ENCODE measurements at places on chromosomes 5 and 9.

DNA sequence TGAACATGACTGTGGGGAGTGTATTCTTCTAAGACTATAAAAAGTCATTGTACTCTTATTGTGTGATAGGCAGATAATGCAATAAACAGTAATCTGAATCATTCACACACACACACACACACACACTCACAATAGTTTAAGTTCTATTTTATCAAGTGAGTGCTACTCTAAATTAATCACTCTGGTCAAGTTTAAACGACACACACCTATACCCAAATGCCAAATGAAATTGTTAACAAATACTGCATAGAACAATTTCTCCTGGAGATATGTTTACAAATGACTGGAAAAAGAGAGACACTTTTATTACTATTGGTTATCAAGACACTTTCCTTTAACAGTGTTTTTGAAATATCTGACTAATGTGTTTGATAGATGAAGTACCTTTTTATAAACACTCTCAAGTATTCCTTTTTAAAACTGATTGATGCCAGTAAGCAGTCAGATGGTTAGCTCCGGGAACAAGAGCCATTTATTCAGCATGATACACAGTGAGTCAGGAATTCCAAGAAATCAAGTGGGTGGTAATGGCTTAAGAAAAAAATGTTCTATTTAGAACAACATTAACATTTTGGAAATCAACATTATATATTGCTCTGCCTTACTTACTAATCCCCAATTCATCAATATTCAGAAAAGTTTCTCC, 521.6 kb upstream of the ST8SIA4 start:
- DNase-seq: no peak

DNA sequence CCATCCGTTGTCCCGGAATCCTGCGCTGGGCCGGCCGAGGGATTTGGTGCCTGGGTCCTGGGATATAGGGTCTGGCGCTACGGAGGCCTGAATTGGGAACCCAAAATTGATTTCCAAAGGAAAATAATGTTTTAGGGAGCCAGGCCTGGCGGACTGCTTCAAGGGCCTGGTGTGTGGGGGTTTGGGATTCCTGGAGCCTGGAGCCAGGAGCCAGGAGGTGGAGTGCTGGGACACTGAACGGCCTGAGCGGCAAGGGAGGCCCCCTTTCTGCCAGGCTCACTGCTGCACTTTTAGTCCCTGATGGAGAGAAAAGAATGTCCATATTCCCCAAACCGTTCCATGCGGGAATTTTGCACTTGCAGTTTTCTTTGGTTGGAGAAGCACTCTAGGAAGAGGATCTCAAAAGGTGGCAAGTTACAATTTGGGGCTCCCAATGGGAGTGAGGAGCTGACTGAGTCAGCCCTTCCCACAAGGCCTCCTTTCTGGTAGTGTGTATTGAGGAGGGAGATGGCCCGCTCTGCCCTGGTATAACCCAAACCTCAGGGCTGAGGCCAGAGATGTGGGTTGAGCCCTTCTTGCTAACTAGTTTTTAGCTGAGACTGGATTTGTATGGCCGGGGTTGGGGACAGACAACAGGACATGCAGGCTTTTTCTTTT, 2.2 kb downstream of the LMX1B start:
- no peak for DNase-seq

- DNase-seq: no peak
Observed at GRCh38 chr9:129570450-129571297, 50.2 kb downstream of the C9orf50 start.

- DNase-seq: no peak
Observed at GRCh38 chr5:14998491-14998890, 126.9 kb upstream of the ANKH start.

- no peak for DNase-seq
Observed at GRCh38 chr5:131218392-131218791, 45.5 kb upstream of the CDC42SE2 start.

DNA sequence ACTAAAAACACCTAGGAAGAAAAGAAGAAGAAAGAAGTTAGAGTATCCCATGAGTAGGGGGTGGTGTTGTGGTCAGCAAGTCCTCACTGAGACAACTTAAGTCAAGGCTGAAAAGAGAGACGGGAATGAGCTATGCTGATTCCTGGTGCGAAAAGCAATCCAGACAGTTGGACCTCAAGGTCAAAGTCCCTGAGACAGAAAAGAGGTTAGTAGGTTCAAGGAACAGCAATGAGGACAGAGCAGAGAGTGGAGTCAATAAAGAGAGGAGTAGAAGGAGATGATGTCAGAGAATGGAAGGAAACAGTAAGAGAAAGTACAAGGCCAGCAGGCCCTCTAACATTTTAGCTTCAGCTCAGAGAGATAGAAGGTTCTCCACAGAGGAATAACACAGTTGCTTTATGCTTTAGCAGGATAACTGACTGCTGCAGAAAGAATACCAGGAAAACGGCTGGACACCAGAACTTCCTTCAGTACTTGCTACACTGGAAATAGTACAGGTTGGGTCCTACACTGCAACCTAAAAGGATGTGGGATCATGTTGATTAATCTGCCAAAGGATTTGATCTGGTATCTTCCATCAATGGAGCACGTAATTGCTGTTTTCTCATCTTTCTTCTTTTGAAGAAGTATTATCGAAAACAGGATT, 43.6 kb downstream of the GNAQ start:
- DNase-seq: no peak

DNA sequence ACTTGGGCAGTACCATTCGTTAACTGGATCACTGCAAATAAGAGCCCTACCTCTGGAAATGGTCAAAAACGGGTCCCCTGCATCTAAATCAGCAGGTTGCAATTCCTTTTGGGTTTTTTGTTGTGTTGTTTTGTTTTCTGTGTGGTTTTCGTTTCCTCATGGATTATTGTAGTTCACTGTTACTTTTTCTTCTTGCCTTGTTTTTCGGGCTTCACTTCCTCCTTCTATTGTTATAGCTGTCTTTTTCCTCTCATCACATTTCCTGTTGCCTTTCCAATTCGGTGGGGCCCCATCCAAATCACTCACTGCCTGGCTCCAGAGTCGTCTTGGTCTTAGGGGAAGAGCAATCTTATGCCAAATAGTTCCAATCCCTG, 8.7 kb upstream of the SSBP2 start:
- no peak for DNase-seq

DNA sequence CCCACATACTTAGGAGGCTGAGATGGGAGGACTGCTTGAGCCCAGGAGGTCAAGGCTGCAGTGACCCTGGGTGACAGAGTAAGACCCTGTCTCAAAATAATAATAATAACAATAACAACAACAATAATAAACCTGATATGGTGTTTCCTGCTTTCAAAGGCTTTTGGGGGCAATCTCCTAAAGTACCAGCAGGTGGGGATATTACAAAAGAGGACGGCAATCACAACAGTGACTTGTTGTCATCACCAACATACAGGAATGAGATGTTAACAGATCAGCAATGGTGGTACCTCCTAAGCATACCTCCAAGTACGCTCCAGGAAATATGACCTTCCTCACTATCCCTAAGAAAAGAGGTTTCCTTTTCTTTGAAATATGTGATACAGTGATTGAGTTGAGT, 91.1 kb upstream of the RNF180 start:
- peak; percentile 25 for DNase-seq

DNA sequence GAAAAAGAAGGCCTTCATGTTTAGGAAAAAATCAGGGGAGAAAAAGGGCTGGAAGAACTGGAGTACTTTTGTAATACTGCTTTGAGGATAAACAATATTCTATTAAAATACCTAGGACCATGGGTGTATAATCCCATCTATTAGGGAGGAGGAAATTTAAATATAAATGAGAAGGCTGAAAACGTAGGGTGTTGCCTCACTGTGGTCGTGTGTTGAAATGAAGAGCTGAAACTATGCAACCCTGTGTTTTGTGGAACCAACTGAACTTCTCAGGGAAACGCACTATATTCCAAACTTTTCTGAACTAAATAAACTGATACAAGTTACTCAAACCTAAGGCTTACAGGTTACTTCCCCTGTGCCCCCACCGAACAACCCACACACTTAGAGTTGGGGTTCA, 4.5 kb upstream of the CNTLN start:
- DNase-seq: no peak

DNA sequence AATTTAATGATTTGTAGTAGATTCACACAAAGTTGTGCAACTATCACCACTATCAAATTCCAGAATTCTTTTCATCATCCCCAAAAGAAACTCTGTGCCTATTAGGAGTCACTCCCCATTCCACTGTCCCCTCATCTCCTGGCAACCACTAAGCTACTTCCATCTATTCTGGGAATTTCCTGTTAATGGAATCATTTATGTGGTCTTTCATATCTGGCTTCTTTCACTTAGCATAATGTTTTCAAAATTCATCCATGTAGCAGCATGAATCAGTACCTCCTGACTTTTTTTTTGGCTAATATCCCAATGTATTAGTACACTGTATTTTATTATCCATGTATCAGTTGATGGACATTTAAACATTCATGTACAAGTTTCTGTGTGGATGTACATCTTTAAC, 157.6 kb downstream of the TTC39B start:
- no peak for DNase-seq

Data from NCI-H524 treated with DMSO at 0.1 percent for 48 hours (cell line).